NCI-H345 (cell line): ENCODE measurements at places on chromosomes 1 and 21.

GRCh38 chr1:53894644-53895043, 657 bp downstream of the DIO1 start:
- no peak for DNase-seq

GRCh38 chr1:91171898-91172297, 150.1 kb upstream of the ZNF644 start:
- DNase-seq = no peak

DNA sequence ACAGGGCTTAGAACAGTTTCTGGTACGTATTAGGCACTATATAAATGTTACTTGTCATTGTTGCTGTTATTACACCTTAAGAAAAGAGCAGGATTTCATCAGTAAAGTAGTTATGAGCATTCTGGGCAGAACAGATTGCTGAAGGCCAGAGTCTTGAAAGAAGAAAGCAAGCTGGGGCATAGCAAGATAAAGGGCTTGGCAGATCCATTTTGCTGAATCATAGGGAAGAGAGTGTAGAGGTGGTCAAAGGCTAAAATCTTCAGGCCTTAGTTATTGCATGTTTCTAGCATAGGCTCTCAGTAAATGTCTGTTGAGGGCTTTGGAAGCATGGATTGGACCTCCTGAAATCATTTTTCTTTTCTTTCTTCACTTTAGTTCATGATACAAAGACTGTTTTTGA, 67.5 kb downstream of the PLA2G4A start:
- no peak for DNase-seq

- DNase-seq = no peak
Measured at GRCh38 chr1:181260271-181260670, 171.8 kb downstream of the IER5 start.

DNA sequence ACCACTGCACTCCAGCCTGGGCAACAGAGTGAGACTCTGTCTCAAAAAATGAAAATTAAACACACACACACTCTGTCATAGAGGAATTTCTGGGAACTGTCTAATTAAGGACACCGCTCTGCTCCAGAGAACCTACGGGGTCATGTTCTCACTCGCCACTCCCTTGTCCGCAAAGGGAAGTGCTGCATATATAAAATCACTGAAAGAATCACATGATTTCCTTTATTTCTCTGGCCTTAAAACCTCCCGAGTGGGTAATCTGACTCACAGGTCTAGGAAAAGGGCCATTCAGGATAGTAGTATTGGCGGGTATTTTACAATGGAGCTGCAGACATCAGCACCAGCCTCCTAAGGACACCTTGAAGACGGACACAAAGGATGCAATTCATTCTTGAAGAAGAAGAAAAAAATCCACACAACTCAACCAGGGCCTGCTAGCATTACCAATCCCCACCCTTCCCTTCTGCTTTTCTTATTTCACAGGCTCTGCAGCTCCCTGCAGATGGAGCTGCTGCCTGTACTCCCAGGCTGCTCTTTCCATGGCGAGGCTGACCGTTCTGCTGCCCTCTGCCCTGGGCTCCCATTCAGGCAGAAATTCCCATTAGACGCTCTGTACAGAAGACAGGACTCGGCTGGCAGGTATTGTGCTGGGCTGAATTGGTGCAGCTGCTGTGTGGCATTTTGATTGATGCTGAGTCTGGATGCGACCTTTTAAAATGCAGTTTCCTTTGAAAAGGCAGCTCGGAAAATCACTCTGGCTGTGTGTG, 53.3 kb upstream of the FAM89A start:
- no peak for DNase-seq

GRCh38 chr1:152034324-152034653, 2.5 kb downstream of the S100A11 start:
- no peak for DNase-seq

- DNase-seq = peak; percentile 56
Measured at GRCh38 chr1:67760030-67760821, 73.0 kb downstream of the GNG12 start.

- DNase-seq = peak; percentile 82
Measured at GRCh38 chr21:16305686-16306085, 575.9 kb downstream of the USP25 start.

DNA sequence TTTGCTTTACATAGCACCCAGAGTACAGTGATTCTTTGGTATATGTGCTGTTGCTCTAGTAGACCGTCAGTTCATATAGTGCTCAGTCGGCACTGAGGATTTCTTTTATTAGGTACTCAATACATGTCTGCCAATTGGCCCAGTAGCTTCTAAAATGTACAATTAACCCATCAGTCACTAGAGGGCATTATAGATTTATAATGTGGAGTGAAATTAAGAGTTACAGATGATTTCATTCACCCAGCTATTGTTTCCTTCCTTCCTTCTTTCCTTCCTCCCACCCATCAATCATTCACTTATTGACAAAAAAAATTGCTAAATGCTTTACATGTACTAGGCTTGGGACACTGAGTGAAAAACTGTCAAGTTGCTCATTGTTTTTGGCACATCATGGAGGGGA, 263.6 kb upstream of the USP24 start:
- DNase-seq = peak; percentile 22

DNA sequence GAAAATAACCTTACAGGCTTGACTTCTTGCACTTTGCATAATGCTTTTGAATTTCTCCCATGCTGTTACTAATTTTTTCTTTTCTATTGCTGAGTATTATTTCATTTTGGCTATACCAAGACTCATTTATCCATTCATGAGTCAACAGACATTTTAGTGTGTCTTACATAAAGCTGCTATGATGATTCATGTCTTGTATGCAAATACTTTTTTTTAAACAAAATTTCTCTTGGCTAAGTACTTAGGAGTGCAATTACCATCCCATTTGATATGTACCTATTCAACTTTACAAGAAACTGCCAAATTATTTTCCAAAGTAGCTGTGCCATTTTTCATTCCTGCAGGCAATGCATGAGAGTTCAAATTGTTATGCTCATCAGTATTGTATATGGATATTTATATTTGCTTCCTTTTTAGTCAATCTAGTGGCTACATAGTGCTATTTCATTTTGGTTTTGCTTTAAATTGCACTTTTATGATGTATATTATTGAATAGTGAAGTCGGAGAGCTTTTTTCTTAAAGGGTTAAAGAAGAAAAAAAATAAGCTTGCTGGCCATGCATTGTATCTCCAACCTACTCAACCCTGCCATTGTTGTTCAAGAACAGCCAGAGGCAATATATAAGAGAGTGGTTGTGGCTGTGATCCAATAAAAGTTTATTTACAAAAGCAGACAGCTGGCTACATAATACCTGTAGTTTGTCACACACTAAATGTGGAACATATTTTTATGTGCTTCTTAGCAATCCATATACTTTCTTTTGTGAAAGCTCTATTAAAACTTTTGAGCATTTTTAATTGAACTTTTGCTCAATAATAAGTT, 862.8 kb downstream of the KCNT2 start:
- peak; percentile 93 for DNase-seq

DNA sequence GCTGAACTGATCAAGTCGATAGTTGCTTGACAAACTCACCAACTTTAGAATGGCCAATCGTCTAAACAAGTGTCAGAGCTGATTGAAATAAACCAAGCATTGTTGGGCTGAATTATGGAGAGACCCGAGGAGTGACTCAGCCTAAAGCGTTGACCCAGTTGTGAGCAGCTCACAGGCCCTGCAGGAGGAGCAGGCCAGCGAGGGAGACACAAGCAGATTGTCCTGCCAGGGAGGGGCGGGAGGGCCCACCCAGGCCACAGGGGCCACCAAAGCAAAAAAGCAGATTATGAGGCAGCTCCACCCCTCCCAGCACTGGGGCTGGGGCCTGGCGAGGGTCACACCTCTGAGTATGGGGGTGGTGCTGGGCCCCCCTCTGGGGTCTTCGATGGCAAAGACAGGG, 10.1 kb upstream of the MATN1 start:
- no peak for DNase-seq

- DNase-seq = peak; percentile 92
Measured at GRCh38 chr21:35256468-35256988, 207.4 kb upstream of the RUNX1 start.

DNA sequence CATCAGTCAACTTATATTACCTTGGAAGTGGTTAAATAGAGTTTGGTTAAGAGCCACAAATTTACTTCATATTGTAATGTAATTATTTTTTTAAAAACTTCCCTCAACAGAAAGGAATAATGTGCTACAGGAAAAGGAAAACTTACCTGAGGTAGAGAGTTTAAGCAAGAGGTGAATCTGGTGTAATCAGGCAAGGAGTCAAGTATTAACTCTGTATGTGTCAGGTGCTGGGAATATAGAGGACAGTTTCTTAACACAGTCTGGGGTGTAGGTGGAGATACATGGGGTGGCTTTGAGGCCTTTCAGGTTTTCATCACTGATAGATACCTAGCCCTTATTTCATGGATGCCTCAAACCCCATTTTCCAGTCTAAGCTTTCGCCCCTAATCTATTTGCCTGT, 25.9 kb upstream of the MYOCOS start:
- no peak for DNase-seq
